ENCODE measurements at places on chromosomes 11 and 22. TPM values are rescaled to one million over a fixed set of nuclear protein-coding genes. Genes with fewer than 3 reads are reported as not detected.

Gene OR56A1
- total RNA-seq = not detected

Gene F2
- not detected for total RNA-seq

Gene SCT
- not detected for total RNA-seq

Gene USP2
- total RNA-seq = 0.06 TPM

Gene B4GALNT4
- total RNA-seq = 0.16 TPM

Gene PHF21B
- total RNA-seq = not detected

Gene CASTOR1
- total RNA-seq = 8.8 TPM

Gene RFPL3
- not detected for total RNA-seq

Gene OR5P2
- not detected for total RNA-seq

Gene SSH3
- 14.1 TPM for total RNA-seq

Gene GLB1L3
- total RNA-seq = not detected

Gene SOX6
- 0.32 TPM for total RNA-seq

Gene KIAA0930
- total RNA-seq = 58.3 TPM

Gene CASP5
- not detected for total RNA-seq

Gene FREY1
- total RNA-seq = 0.49 TPM

Gene C11orf91
- not detected for total RNA-seq

Gene P2RX6
- total RNA-seq = not detected

Gene KCNQ1OT1
- total RNA-seq = 0.32 TPM

Gene OR52N4
- total RNA-seq = not detected

Gene OR8A1
- total RNA-seq = not detected

Gene ADSL
- total RNA-seq = 121 TPM

Gene OR6T1
- total RNA-seq = not detected

Gene GVQW3
- 0.57 TPM for total RNA-seq

Gene MRGPRE
- total RNA-seq = not detected

Gene MS4A4A
- total RNA-seq = not detected

Gene LARGE1
- total RNA-seq = 5.8 TPM

Gene PLAAT4
- 2.5 TPM for total RNA-seq

Gene GSTT2
- not detected for total RNA-seq

Gene KRTAP5-7
- 0.16 TPM for total RNA-seq

Gene TYR
- total RNA-seq = not detected

Gene MAPK11
- total RNA-seq = 27.4 TPM

Gene PEX26
- total RNA-seq = 11.3 TPM

Gene OR10W1
- not detected for total RNA-seq

Gene SCGB2A2
- not detected for total RNA-seq

Gene PGA5
- not detected for total RNA-seq

Gene GGT5
- 2.8 TPM for total RNA-seq

Gene MPPED2
- not detected for total RNA-seq
